SJCRH30 (cell line): ENCODE measurements at places on chromosomes 4 and X. TPM values are rescaled to one million over a fixed set of nuclear protein-coding genes. Genes with fewer than 3 reads are reported as not detected.

Gene FAT1
- total RNA-seq = 152 and 154 TPM in 2 replicates

DNA sequence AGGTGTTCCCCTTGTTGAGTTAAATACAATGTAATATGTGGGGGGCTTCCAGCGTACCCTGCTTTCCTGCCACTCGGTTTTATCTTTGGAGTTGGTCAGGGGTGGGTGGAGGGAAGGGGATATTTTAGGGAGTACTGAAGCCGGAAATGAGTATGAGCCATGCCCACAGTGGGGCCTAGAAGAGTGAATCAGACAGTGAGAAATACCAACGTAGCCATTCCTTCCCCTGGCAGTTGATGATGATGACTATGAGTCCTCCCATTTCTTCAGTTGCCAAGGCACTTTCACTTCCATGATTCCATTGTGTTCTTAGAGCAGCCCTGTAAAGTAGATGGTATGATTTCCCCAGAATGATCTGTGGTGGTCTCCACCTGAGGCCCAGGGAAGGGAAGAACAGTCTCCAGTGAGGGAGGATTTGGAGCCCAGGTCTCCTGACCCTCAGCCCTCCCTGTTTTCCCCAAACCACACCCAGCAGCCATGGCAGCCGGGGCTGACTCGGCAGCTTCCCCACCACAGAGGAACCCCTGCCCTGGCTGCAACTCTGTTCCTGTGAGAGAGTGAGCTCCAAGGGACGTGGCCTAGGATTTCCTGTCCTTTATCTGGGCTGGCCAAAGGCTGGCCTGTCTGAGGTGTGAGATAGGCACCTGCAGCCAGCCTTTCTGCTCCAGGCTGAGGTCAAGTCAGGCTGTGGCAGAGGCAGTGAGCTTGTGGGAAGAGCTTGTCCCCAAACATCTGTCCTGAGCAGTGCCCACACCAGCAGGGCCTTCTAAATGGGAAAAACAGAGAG, 52.7 kb downstream of the STARD8 start:
- H3K36me3 ChIP-seq = no peaks in the 10 kb centered on the region
- no peak overlapping the region for H3K27ac ChIP-seq
- H3K4me1 ChIP-seq = no peaks in the 10 kb centered on the region
- H3K27me3 ChIP-seq = no peaks in the 10 kb centered on the region
- DNase-seq = no peak
- H3K4me3 ChIP-seq = no peak overlapping the region

Gene LCORL
- 17.1 and 18.1 TPM in 2 replicates for total RNA-seq

DNA sequence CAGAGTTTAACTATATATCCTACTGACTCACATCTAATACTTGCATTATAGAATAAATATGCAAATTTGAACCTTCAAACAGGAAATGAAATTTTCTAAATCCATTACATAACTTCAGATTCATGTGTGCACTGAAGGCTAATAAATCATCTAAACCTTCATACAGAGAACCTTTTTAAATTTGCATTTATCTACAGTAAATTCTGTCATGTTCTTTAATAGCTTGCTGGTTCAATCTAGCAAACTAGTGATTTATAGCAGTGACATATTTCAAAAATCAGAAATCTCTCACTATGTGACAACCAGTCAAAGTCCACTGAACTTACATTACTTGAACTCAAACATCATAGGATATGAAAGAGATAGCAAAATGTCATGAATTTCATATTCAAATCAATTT, 65.1 kb downstream of the LRBA start:
- no peak overlapping the region for H3K4me3 ChIP-seq
- no peaks in the 10 kb centered on the region for H3K36me3 ChIP-seq
- H3K4me1 ChIP-seq = no peaks in the 10 kb centered on the region
- no peak for DNase-seq
- no peaks in the 10 kb centered on the region for H3K27me3 ChIP-seq
- H3K27ac ChIP-seq = no peak overlapping the region

GRCh38 chr4:83388313-83388676, 53.6 kb upstream of the HPSE start:
- peak; percentile 24 for DNase-seq
- no peak overlapping the region for H3K4me3 ChIP-seq
- no peaks in the 10 kb centered on the region for H3K36me3 ChIP-seq
- H3K27me3 ChIP-seq = no peaks in the 10 kb centered on the region

GRCh38 chr4:2958446-2958845, 4.8 kb downstream of the NOP14 start:
- H3K27me3 ChIP-seq = no peaks in the 10 kb centered on the region
- no peak overlapping the region for H3K4me3 ChIP-seq
- H3K27ac ChIP-seq = no peak overlapping the region
- H3K36me3 ChIP-seq = peaks cover 54% of the 10 kb centered on the region
- DNase-seq = no peak
- peaks cover 13% of the 10 kb centered on the region for H3K4me1 ChIP-seq

Gene EDNRA
- total RNA-seq = 1.1 TPM in 2 replicates

- no peaks in the 10 kb centered on the region for H3K27me3 ChIP-seq
- no peak for DNase-seq
- no peak overlapping the region for H3K4me3 ChIP-seq
- H3K4me1 ChIP-seq = no peaks in the 10 kb centered on the region
- H3K27ac ChIP-seq = no peak overlapping the region
Observed at GRCh38 chrX:123121241-123121640, 62.8 kb upstream of the GRIA3 start.
